ENCODE measurements at places on chromosomes 2 and 18. TPM values are rescaled to one million over a fixed set of nuclear protein-coding genes. Genes with fewer than 3 reads are reported as not detected.

Gene FTCDNL1
- 2.2 TPM for total RNA-seq

Gene CPS1
- total RNA-seq, result 4.7 TPM

Gene PRKAG3
- 2.5 TPM for total RNA-seq

Gene IL36RN
- 10.9 TPM for total RNA-seq

Gene G6PC2
- not detected for total RNA-seq

Gene MXD1
- 29.5 TPM for total RNA-seq

All from skin of body (tissue), 3 donors.